ENCODE measurements at places on chromosomes 16 and 17. TPM values are rescaled to one million over a fixed set of nuclear protein-coding genes. Genes with fewer than 3 reads are reported as not detected.

Gene CTCF
- 25.6 TPM for polyA plus RNA-seq

Gene CYB5B
- polyA plus RNA-seq = 53.3 TPM

Gene TEX14
- 0.42 TPM for polyA plus RNA-seq

Gene PYDC1
- polyA plus RNA-seq = 0.72 TPM

Gene ZNF764
- 4.1 TPM for polyA plus RNA-seq

Gene LRRC46
- polyA plus RNA-seq = 1.0 TPM

- no peak for DNase-seq
Measured at GRCh38 chr17:43753493-43754129, 5.0 kb downstream of the SOST start.

DNA sequence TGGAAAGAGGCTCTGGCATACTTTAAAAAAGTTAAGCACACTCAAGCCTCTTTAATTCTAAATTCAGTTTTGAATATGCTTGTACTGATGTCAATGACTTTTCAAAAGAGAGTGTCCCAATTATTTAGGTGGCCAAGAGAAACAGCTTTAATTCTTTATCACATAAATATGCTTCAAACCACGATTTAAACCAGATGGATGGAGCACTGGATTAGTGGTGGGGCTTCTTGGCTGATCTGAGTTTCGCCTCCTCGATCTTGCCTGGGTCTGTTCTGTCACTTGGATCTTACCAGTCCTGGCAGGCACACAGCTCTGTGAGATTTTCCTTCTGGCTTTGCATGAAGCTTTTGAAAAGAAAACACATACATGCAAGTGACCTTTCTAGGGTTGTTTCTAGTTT is 467.8 kb downstream of the MAF start:
- DNase-seq = no peak

GRCh38 chr17:27378482-27379175 is 77.6 kb upstream of the KSR1 start:
- DNase-seq = no peak

DNA sequence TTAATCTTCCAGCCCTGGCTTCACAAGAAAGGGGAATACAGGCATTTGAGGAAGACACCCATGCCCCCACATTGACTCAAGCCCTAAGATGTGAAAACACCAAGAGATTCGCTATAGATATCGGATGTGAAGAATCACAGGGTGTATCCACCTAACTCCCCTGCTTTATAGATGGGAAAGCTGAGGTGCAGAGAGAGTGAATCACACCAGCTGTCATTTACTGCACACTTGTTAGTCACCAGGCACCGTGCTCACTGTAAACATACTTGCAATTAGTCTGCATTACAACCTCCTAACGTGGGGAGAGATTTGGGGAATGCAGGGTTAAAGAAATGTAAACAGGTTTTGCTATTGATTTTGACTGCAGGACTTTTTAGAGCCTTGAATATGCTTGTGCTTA is 325.5 kb downstream of the C16orf95 start:
- DNase-seq = no peak

DNA sequence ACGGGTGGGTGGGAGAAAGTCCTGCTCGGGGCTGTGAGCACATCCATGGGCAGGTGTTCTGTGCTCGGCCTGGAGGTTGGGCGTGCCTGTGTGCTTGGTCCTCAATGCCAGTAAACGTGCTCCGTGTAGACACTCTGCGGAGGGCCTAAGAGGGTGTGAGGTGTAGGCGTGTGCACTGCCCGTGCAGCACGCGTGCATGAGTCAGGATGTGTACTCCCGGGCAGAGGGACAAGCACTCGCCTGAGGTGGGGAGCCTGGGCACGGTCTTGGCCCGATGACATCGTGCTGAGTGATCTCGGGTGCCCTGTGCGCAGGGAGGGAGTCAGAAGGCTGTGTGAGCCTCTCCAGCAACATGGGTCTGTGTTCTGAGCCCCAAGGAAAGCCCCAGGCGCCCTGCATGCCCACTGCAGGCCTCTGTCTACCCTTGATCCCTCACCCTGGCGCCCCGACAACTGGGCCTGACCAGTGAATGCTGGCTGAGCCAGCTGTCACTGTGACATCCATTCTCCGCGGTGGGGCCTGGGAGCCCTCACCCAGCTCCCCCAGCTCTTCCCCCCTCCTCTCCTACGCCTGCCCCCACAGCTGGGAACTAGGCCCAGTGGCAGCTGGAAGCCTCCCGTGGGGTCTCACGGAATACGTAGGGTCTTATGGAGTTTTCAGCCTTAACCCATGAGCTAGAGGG is 23.5 kb upstream of the NXPH3 start:
- DNase-seq = peak; percentile 65

DNA sequence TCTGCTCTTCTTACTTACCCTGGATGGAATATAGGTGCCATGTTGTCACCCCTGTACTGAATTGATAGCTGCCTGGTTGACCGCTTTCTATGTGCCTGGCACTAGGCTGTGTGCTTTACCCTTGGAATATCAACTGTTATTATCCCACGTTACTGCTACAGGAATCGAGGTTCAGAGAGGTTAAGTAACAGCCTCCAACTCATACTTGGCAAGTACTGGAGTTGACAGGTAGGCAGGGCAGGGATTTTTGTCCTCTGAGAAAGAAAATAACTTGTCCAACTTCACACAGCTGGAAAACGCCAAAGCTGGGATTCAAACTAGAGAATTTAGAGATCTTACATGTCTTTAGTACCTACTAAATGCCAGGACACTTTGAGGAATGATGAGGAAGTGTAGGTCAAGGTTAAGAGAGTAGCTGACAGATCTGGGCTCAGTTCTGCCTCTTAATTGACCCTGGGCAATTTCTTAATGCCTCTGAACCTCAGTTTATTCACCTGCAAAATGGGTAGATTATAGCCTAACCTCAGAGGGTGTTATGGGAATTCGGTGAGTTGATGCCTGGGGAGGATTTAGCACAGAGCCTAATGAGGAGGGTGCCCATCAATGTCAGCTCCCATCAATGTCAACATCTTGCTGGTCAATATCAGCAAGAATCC is 25.8 kb downstream of the ITPRIPL2 start:
- no peak for DNase-seq

DNA sequence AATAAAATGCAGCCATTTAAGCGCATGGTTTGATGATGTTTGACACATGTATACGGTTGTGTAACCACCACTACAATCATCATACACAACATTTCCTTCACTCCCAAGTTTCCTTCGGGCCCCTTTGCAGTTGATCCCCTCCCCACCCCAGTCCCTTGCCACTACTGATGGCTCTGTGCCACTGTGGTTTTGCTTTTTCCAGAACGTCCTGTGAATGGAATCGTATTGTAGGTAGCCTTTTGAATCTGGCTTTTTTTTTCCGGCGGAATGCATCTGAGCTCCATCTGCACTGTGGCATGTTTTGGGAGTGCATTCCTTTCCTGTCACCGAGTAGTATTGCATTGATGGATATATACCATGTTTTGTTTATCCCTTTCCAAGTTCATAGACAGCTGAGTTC is 15.1 kb upstream of the MAP2K3 start:
- no peak for DNase-seq

DNA sequence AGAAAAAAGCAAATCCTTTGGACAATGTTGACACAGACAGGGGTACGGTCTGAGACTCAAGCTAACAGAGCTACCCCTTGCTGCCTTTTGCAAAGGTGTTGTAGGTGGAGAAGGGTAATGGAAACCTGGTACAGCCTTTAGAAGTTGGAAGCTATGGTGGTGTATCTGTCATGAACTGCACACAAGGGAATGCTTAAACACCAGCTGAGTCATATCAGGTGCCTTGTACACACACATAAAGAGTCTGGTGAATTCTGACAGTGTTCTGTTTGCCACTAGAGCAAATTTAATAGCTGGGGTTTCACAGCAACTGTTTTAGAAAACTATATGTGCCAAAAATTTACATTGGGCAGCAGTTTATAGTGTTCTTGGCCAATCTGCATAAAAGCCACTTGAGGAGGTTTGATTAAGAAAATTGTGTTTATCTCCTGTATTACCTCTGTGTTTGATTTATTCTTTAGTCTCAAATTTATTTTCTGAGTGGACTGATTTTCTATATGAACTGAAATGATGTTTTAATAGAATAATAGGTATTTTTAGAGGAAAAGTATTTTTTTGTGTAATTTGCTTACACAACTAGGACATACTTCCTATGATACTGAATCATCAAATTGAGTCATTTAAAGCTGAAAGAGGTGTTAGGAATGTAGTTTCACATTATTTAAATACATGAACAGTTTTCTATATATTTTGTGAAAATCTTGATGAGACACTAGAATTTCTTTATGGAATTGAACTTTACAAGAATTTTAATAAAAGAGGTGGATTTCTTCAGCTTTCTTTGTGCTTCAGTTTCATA is 136.9 kb downstream of the MAP2K6 start:
- DNase-seq = no peak

DNA sequence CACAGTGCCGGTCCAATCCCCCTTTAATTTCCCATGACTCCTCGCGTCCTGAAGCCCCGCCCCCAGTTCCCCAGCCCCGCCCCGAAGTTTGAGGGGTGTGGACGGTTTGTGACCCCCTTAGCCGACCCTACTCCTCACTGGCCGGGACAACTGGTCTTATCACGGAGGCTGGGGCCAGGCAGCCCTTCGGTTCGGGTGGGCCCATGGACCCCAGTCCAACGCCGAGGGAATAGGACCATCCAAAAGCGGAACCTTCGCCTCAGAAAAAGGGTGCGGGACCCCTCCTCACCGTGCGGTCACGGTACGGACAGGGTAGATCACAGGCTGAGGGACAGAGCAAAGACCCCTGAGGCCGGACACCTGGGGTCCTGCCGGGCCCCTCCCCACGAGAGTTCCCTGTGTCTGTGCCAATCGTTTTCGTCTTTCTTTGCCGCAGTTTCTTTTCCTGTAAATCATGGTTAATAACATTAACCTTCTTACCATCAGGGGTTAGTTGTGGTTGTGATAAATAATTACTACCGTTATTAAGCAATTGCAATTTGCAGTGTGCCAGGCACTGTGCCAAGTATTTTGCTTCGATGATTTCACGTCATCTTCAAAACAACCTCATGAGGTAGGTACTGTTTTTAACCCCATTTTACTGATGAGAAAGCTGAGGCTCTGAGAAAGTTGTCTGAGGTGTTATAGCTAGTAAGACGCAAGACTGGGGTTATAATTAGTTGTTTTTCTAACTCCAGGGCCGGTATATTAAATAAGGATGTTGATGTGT is 543 bp downstream of the TMUB2 start:
- DNase-seq = peak; percentile 92

DNA sequence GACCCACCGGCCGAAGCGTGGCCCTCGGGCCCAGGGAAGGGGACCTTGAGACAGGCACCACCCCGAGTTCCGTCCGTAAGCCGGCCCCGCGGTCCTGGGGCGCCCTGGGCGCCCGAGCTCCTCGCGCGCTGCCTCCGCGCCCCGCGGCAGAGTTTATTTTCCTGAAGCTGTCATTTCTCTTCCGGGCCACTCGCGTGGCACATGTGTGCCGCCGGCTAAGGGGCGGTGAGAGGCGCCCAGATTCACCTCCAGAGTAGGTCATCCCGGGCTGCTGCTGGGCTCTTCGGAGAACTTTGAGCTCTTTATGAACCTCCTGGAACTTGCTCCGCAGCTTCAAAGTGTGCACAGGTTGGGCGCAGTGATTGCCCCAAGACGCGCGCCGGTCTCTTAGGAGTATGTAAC is 489 bp downstream of the ZC3H18 start:
- no peak for DNase-seq

DNA sequence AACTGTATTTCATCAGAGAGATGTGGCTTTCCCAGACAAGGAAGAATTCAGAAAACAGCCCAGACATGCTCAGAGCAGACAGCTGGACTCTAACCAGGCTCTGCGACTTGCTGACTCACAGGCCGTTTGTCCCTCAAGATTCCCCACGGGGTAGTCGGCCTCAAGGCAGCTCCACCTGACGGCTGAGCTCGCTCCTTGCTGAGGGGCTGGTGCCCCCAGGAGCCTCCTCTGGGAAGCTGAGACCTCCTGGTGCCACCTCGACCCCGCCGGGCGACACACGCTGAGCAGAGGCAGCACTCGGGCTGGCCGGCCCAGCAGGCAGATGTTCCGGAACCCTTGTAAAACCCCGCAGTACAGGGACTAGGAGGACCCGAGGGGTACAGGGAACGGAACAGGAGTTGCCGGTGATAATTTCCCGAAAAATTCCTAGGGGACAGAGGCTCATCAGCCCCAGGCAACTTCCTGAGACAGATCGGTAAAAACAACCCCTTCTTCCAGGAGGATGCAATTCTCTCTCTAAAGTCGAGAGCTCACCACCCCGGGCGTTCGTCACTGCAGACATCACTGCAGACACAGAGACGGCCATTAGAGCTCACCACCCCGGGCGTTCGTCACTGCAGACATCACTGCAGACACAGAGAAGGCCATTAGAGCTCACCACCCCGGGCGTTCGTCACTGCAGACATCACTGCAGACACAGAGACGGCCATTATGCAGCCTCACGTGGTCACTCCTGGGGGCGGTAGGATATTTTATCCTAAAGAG is 19.9 kb downstream of the RPH3AL start:
- peak; percentile 75 for DNase-seq

DNA sequence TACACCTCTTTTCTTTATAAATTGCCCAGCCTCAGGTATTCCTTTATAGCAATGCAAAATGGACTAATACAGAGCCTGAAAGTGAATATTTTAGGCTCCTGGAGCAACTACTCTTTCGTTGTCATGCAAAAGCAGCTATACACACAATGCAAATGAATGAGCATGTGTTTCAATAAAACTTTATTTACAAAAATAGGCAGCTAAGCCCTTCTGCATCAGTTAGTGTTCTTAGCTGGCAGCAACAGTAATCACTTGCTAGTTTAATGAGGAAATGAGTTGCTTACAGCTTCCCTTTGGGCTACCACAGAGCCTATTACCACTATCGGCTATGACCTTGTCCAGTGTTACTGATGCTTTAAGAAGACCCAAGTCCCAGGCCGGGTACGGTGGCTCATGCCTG is 402.9 kb downstream of the XYLT1 start:
- DNase-seq = no peak

GRCh38 chr17:19386051-19386929 is 700 bp downstream of the MFAP4 start:
- DNase-seq = peak; percentile 90

GRCh38 chr16:67305216-67306071 is 21.1 kb downstream of the KCTD19 start:
- no peak for DNase-seq

GRCh38 chr17:17723354-17724261 is 42.4 kb downstream of the RAI1 start:
- no peak for DNase-seq

DNA sequence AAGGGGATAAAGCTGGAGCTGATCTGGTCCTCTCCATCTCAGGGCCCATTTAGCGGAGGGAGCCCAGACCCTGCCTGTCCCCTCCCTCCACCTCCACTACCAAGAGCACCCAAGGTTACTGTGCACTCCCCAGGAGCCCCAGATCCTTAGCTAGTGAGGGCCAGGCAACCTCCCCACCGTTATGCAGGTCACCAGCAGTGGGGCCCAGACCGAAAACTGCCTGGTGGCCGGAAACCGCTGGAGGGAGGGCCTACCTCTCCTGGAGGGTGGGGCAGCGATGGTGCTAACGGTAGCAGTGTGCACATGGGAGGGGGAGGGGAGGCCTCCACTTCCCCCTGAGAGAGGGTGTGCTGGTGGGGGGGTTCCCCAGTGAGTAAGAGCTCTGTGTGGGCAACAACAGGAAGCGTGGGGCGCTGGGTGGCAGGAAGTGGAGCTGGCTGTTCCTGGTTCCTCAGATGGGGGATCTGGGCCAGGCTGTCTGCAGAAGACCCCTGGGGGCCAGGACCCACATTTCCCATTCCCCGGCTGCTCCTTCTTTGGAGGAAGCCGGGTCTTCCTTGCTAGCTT is 4.4 kb downstream of the FMNL1 start:
- DNase-seq = peak; percentile 99

- DNase-seq = no peak
Measured at GRCh38 chr16:48405907-48406306, 20.7 kb upstream of the SIAH1 start.

GRCh38 chr16:79598063-79598347 is 2.5 kb downstream of the MAF start:
- DNase-seq = no peak

GRCh38 chr17:66441101-66441661 is 138.8 kb downstream of the PRKCA start:
- DNase-seq = no peak

All from spleen (tissue), 13 donors.